ENCODE measurements at places on chromosomes 12 and 14.

DNA sequence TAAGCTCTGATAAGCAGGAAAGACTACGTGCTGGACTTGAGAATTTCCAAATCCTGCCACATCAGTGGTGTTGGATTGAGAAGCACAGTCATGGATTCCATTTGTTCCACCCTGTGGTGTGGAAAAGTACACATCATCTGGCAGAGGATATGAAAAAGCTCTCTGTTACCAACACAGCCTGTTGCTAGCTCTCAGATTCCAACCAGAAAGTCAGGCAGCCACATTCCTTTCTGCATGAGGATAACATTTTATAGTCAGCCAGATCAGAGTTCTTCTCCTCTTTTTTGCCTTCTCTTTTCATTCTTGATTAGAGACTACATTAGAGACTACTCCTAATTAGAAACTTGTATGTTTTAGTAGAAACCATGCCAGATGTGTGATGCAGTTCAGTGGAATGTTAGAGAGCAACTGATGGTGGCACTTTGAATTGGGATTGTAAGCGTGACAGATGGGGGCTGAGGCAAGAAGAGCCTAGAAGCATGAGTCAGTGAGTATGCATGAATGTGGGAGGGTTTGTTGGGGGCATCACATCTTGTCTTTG, 61.2 kb upstream of the STXBP6 start:
- no peak for DNase-seq

DNA sequence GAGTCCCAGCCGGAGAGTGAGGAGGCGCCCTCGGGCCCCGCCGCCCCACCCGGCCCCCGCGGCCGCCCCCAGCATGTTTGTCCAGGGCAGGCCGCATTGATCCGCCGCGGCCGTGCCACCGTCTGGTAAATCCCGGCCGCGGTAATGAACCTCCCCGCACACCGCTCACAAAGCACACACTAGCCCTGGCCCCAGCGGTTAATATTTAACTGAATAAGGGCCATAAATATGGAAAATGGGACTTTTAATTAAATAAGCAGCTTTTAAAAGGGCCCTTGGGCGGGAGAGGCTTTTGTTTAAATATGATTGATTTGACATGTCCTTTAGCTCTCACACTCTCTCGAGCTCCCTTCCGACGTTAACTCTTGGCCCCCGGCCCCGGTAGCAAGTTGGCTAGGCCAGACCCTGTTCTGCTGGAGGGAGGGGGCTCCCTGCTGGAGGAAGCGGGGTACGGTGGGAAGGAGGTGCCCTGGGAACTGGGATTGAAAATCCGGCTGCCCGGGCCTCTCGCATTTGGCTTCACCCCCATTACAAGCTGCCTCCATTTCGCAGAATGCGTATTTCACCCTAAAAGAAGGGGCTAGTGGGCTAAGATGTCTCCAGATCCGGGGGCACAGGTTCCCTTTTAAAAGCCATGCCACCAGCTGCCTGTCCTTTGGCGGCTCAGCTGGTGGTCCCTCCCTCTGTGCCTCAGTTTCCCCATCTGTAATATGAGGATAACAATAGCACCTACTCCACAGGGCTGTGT, 199.8 kb downstream of the RBM19 start:
- DNase-seq = no peak

DNA sequence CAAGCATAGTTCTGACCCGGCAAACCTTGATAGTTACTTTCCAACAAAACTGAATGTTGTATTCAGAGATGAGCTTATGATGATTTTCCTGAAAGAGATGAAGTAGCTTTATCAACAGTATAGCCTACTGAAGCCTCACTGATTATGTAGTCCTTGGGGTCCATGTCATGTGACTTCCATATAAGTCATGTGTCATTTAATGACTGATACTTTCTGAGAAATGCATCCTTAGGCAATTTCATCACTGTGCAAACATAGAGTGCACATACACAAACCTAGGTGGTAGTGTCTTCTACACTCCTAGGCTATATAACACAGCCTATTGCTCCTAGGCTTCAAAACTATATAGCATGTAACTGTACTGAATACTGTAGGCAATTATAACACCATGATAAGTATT, 28.5 kb upstream of the TUBA1C start:
- no peak for DNase-seq

GRCh38 chr14:80919622-80920021, 21.9 kb downstream of the CEP128 start:
- no peak for DNase-seq

GRCh38 chr14:70283156-70283555, 76.3 kb downstream of the COX16 start:
- DNase-seq = no peak

- DNase-seq = no peak
Observed at GRCh38 chr12:52327830-52328500, 6.8 kb upstream of the KRT83 start.

- DNase-seq = no peak
Observed at GRCh38 chr14:61578745-61579144, 116.6 kb upstream of the HIF1A start.

Data from prostate gland (tissue), 2 donors.